ENCODE measurements at places on chromosomes 7 and 10.

DNA sequence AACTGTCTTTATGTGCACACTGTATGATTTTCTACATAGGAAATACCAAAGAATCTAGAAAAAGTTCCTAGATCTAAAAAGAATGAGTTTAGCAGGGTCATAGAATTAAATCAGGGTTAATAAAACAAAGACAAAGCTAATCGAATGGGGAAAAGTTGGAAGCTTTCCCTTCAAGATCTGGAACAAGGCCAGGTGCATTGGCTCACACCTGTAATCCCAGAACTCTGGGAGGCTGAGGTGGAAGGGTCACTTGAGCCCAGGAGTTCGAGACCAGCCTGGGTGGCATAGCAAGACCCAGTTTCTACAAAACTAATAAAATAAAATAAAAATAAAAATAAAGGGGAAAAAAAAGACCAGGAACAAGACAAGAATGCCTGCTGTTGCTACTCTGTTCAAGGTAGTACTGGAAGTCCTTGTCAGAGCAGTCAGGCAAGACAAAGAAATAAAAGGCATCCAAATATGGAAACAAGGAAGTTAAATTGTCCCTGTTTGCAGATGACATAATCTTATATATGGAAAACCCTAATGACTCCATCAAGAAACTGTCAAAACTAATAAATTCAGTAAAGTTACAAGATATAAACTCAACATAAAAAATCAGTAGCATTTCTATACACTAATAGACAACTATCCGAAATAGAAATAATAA lies 76.1 kb upstream of the RHEB start:
- DNase-seq: no peak

DNA sequence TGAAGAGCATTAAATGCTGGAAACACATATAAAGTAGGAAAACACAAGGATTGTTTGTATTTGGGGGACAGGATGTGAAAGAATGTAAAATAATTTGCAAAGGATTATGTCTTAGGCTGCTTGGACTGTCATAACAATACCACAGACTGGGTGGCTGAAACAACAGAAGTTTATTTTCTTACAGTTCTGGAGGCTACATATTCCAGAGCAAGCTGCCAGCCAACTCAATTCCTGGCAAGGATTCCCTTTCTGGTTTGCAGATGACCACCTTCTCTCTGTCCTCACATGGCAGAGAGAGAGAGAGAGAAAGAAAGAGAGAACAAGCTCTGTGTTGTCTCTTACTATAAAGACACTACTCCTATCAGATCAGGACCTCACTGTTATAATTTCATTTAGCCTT lies 8.8 kb upstream of the LAMB4 start:
- DNase-seq: no peak

DNA sequence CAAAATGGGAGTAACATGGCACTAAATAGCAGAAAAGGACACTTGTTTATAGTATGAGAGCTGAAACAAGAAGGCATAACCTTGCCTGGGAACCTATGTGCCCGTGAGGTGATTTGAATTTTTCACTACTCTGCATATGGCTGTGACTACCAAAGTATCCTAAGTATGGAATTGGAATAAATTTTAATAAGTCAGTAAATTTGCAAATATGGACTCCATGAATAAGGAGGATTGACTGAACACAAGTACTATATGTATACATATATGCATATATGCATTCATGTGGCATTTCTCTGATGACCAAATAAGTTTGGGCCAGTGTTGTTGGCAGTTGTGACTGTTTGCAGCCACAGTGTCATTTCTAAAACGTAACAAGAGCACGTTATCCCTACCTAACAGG lies 34.5 kb downstream of the PRR15 start:
- DNase-seq: no peak

DNA sequence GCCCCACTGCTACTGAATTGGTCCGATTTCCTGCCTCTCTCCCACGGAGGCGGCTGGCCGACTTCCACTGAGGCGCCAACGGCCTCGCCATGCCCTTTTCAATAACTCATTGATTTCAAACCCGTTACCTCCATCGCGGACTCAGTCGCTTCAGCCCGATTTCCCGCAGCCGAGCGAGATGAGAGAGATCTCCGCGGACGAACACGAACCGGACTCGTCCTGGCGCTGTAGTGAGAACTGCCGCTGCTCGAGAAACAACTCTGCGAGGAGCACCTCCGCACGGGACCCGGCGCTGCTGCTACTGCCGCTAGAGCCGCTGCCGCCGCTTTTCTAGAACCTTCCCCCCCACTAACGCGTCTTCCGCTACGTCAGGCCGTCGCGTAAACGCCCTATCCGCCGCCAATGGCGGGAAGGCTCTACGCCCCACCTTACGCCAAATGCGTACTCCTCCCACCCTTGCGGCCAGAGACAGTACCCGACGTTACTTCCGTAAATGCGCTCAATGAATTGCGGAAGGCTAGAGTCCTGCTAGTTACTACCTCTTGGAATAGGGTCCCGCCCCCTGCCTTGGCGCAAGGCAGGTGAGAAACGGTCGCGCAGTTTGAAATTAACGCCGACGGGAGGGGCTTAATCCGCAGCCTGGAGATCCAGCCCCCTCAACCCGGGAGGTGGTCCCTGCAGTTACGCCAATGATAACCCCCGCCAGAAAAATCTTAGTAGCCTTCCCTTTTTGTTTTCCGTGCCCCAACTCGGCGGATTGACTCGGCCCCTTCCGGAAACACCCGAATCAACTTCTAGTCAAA lies at the start of gene HNRNPA2B1:
Gene HNRNPA2B1, minus strand, starts transcription at position 303 of the 803 bp plus-strand sequence. Its CDS starts 169 bp downstream, at position 134.
- peak; percentile 92 for DNase-seq

DNA sequence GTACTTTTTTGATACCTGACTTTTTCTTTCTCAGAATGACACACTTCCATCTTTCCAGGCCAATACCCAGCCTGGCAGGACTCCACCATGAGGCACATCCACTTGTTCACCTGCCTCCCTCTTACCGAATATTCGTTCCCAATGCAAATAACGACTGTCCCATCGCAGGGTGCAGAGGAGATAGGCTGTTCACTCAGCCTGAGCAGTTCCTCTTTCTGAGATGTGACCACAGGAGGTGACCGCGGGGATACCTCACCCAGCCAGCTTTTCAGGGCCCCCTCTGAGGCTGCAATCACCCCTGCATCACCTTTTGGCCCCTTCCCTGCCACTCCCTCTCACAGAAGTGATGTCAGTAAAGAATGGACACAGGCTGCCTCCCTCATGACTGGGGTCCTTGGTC lies 28.3 kb downstream of the PTPRN2 start:
- DNase-seq: no peak

- no peak for DNase-seq
Measured at GRCh38 chr10:71419750-71420149, 23.0 kb downstream of the CDH23 start.

GRCh38 chr7:32519763-32520162 lies 24.5 kb downstream of the AVL9 start:
- DNase-seq: no peak
